ENCODE measurements at places on chromosomes 16 and 17.
A peak's percentile ranks its signal among the peaks of the same experiment; 100 is the strongest.

GRCh38 chr17:81082177-81083073 is 47.5 kb downstream of the BAIAP2 start:
- no peak for DNase-seq

DNA sequence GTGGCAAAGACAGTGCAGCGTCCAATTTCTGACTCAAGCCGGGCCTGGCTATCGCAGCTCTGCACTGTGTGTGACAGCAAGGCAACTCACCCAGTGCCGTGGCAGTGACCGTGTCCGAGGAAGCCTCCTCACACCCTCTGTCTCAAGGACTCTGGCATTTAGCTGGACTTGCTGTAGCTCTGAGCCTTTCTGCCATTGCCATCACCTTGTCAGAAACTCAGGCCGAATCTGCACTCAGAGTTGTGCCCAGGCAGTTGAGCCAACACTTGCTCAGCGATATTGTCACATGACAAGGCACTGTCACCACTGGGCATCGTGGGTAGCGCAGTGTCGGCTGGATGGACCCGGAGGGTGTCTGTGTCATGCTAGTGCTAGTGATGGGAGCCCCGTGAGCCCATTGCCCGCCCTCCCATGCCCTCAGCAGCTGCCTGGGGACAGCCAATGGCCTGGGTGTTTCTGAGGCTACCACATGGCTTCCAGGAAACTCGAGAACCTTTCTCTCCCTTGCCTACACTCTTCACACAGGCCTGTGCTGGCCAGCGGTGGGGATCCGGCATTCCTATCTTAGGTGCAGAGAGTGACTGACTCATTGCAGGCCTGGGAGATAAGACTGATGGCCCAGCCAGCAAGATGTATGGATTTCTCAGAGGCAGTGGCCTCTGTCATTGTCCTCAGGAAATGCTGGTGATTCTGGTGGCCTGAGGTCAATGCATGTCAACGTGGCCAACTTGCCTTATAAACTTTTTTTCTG is 22.1 kb upstream of the STH start:
- no peak for DNase-seq

DNA sequence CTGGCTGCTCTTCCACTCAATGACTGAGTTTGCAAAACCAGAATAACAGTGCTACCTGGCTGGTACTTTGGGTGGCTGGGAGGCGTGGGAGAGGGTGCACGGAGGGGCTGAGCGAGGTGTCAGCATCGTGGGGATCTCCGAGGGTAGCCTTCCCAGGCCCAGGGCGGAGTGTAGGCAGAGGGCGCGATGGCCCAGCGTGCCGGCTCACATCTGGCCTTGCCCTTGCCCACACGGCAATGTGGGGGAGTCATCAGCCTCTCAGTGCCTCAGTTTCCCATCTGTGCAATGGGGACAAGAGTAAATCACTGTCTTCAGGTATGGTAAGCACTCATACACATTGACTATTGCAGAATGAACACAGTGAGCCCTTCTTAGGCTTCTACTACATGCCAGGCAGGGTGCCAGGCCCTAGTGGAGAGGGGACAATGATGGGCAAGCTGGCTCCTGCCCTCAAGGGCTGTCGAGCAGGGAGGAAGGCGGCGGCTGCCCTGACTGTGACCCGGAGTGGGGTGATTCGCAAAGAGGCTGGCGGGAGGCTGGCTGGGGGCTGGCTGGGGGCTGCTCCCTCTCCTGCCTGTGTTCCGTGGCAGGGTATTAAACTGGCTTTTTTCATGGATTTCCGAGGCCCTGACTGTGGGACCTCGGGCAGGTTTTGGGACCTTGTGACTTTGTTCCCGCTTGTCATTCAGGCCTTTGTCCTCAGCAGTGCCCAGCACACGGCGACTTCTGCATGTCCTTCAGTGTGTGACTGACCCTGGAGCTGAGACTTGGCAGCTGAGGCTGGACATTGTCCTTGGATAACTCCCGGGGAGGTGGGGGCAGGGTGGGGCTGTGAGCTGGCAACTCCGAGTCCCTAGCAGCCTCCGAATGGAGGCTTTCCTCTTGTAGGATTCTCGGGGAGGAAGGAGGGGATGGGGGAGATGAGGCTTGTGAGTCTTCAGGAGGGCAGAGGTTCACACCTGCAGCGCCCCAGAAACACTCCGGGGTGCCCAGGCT is 243.1 kb downstream of the SEC14L1 start:
- DNase-seq = no peak

GRCh38 chr17:51510940-51511339 is 250.6 kb downstream of the UTP18 start:
- no peak for DNase-seq

DNA sequence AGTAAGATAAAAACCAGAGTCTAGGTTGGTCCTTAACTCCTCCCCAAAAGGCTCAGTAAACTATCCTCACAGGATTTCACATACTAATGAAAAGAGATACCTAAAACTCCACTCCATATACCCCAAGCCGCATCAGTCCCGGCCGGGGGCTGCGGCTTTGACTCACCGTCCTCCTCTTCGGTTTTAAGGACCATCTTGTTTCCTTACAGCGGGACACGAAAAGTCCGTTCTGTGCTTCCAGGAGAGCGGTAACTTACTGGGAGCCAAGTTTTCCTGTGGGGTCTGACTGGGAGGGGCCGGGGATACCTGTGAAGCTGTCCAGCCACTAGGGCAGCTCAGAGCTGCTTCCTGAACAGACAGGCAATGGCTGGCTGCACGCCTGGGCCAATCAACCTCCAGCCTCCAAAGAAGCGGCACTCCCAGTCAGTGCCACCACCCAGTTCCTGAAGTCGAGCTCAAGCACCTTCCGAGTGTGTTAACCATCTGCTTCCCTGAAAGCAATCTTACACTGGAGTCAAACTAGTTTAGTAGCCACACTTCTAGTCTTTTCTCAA is 45.5 kb downstream of the CYTH1 start:
- peak; percentile 36 for DNase-seq

DNA sequence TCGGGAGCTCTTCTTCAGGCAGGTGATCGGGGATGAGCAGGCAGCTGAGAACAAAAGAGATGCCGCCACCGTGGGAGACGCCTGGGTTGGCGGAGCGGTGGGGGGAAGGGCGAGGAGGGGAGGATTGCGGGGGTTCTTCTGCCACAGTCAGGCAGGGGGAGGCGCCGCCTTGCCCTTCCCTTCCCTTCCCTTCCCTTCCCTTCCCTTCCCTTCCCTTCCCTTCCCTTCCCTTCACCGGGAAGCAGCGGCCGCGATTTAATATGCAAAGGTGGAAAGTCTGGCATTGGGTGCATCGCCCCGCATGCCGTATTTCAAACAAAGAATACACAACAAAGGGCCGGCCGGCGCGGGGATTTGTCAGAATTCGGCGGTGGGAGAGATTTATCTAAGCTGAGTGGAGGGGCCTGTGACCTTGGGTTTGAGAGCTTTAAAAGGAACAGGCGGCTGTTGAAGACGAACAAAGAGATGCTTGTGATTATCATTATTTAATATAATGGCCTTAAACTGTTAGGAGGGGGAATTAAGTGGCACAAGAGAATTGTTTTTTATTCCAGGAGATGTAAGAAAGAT is 262.3 kb upstream of the TNRC6C start:
- DNase-seq = no peak

DNA sequence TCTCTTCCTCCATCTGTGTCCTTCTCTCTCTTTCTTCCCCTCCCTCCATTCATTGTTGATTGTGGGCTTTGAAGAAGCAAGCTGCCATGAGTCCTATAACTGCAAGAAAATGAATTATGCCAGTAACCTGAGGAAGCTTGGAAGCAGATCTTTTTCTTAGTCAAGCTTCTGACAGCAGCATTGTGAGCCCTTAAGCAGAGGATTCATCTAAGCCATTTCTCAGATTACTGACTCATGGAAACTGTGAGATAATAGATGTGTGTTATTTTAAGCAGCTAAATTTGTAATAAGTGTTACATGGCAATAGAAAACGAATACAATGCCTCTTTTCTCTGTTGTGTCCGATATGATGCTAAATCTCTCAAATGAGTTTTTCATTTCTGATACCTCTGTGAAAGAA is 1109.7 kb downstream of the CDH11 start:
- no peak for DNase-seq

GRCh38 chr16:54340531-54340930 is 53.9 kb upstream of the IRX3 start:
- DNase-seq = no peak

- no peak for DNase-seq
These were observed 117.0 kb downstream of the AATF start for GRCh38 chr17:37065486-37066321.

DNA sequence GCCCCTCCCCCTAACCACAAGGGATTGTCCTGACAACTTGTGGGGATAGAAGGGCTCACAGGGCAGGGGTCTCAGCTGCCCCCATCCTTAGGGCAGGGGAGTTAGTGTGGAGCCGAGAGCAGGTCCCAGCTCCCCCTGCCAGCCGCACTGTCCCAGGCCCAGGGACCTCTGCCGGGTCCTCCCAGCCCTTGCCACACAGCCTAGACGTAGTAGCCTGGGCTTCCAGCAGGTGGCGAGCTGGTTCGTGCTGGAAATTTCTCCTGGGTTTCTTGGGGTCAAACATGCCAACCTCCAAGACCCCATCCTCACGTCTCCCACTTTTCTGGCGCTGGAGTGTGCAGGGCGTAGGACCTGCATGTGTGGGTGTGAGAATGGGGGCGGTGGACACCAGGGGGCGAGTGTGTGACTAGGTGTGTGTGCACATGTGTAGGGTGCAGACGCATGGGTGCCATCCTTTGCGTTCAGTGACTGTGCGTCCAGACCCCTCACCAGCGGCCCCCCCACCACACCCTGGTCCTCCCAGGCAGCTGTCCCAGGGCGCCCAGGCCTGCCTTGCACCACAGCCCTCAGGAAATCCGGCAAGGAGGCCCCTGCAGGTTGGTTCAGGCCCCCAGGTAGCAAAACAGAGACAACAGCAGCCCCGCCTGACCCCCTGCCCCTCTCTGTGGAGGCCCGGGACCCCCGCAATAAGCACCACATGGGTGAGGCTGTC is 29.5 kb downstream of the SBK1 start:
- no peak for DNase-seq

DNA sequence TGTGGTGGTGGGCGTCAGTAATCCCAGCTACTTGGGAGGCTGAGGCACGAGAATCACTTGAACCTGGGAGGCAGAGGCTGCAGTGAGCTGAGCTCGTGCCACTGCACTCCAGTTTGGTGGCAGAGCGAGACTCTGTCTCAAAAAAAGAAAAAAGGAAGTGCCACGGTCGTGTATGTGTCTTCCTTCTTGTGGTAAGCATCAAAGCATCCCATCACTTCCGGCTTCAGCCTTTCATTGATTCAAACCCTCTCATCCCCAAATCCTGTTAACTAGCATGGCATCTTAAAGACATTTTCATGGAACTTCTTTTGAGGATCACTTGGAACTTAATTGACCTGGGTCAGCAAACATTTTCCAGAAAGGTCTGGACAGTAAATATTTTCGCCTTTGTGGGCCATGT is 126.2 kb downstream of the CPPED1 start:
- DNase-seq = no peak

GRCh38 chr16:86354641-86355513 is 155.4 kb upstream of the FOXF1 start:
- no peak for DNase-seq

DNA sequence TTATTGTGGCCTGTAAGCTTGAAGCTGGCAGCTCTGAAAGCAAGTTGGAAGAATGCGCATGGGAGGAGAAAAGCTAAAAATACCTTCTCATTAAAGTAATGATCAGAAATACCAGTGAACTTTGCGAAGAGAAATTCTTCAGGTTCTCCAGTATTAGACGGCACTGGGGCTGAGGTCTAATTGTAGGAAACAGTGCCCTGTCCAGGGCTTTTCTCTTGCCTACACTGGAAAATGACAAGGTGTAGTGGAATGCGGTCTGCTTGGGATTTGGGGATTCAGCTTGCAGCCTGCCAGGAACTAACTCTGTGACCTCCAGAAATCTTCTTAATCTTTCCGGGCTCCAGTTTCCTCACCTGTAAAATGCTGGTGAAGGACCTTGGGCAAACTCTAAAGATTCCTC is 53.3 kb upstream of the KCNJ16 start:
- no peak for DNase-seq

- DNase-seq = no peak
These were observed 6.2 kb downstream of the SAMD14 start for GRCh38 chr17:50123649-50124349.

DNA sequence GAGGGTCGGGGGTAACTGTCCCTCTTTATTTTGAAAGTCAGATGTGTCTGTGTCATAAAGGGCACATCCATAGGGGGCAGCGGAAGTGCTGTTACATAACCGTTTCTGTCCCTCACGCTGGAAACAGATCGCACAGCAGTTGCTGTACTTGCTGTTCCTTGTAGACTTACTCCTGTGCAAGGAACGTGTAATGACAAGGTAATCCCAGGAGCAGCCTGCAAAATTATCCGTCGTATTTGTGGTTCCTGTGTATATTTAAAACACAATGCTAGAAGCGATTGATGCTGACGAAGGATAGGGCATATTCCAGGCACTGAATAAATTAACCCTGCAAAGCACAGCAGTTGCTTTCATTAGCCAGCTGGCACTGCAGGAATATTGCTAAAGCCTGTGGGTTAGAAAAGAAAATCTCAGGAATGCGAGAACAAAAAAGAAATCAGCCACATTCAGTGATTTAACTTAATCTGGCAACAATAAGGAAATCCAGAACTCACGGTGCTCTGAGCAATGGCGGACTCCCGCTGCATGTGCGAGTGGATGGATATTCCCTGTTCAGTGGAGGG is 76.2 kb downstream of the SPECC1 start:
- no peak for DNase-seq

DNA sequence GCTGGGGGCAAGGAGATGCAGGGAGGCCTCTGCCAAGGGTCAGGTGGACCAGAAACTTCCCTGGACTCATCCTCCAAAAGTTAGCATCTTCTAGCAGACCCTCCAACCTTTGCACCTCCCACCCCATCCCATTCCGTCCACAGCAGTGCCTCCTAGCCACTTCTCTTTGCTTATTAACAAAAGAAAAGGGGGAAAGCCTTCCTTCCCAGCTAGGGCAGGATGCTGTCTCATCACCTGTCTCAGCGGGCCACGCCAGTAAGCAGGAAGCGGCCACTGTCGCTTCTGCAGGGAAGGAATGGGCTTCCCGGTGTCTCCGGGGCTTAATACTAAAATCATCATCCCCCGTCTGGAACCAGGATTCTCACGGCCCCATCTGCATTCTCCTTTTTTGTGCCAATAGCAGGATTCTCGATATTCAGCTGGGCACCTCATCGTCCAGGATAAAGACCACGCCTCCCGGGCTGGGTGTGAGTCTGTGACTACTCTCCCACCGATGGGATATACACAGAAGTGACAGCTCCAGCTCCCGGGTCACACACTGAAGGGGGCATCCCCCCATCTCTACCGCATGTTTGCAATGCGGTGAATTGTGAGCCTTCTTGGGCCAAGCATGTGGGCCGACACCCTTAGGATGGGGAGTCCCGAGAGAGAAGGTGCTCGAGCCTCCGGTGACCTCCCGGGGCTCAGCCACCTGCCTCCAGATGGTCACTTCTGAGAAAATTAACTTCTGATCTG is 15.5 kb upstream of the RBFOX3 start:
- no peak for DNase-seq

DNA sequence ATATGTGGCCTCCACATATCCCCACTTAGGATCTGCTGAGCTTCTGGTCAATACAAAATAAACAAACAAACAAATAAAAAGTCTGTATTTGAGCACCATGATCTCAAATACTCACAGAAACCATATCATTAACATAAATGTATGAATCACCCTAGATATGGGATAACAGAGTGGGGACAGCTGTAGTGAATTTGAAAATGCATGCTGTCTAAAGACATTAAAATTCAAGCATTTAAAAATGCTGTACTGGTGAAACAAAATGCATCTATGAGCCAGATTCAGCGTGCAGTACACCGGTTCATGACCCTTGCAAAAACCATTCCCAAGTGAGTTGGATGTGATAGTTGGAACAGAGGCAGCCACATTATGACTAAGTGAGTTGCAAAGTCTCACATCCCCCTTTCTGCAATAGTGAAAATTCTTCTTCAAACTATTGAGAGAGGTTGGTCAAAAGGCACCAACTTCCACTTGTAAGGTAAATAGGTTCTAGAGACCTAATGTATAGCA is 12.3 kb downstream of the GRIN2A start:
- no peak for DNase-seq
